ENCODE measurements at places on chromosomes 12 and 14.

DNA sequence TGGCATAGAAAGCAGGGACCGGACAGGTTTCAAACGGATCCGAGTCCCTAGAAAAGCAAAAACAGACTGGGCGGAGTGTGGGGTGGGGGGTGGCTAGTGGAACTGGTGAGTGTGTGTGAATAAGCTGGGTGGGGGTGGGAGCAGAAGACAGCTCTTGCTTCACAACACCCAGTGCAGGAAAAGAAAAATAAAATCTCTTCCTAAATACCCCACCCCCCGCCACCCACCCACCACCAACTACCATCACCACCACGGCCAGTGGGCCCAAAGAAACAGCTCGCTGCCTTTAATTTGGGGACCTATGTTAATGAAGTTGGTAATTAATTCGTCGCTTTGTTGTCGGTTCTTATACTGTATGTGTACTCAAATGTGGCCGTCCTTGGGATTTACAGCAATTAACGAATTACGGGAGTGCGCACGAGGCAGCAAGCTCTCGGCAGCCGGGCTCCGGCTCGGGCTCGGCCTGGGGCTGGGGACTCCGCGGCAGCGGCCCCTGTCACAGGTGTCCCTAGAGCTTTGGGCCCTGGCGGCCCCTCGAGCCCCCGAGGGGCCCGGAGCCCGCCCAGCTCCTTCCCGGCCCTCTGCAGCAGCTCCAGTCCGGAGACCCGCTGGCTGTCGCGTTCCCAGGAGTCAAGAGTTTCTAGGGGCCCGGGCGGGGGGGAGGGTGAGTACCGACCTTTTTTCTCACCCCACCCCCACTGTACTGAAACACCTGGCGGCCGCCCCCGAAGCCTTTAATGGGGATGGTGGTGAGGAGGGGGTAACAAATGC is 1.5 kb upstream of the OTX2 start:
- no peak overlapping the region for H3K27ac ChIP-seq
- no peaks in the 10 kb centered on the region for H3K36me3 ChIP-seq
- DNase-seq: no peak
- peaks cover 97% of the 10 kb centered on the region for H3K27me3 ChIP-seq

- no peak overlapping the region for H3K4me3 ChIP-seq
- no peaks in the 10 kb centered on the region for H3K27me3 ChIP-seq
- no peak for DNase-seq
- peaks cover 12% of the 10 kb centered on the region for H3K4me1 ChIP-seq
- no peaks in the 10 kb centered on the region for H3K36me3 ChIP-seq
Observed at GRCh38 chr14:75184492-75184891, 8.1 kb upstream of the TMED10 start.

GRCh38 chr12:48331399-48331798 is 19.3 kb downstream of the ZNF641 start:
- no peaks in the 10 kb centered on the region for H3K36me3 ChIP-seq
- H3K27me3 ChIP-seq: peaks cover 2% of the 10 kb centered on the region
- DNase-seq: no peak
- peaks cover 2% of the 10 kb centered on the region for H3K4me1 ChIP-seq
- H3K27ac ChIP-seq: no peak overlapping the region
- H3K4me3 ChIP-seq: no peak overlapping the region

- H3K4me3 ChIP-seq: no peak overlapping the region
- no peak for DNase-seq
- H3K27me3 ChIP-seq: no peaks in the 10 kb centered on the region
- H3K4me1 ChIP-seq: peaks cover 21% of the 10 kb centered on the region
- H3K27ac ChIP-seq: no peak overlapping the region
- H3K36me3 ChIP-seq: no peaks in the 10 kb centered on the region
Observed at GRCh38 chr12:64621257-64621942, 11.1 kb downstream of the RASSF3 start.

DNA sequence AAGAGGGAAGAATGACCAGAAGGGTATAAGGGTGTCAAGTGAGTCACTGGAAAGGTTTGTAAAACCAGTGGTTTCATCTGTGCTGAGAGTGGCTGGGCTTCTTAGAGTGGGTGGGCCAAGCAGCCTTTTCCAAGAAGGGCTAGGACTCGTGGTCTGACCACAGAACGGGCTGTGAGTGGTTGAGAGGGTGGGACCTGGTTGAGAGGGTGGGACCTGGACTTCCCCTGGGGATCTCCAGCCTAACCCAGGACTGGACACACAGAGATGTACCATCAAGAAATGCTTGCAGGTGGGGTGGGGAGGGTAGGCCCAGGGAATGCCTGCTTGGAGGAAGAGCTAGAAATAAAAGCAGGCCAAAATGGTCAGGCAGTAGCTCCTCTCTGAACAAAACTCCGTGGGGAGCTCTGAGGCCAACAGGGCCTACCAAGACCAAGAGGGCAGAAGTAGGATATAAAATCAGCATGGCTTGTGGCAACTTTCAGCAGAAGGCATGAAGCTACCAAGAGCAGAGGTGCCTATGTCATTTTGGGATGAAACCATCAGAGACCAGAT is 140.5 kb downstream of the FOXN3 start:
- H3K27me3 ChIP-seq: no peaks in the 10 kb centered on the region
- peaks cover 10% of the 10 kb centered on the region for H3K36me3 ChIP-seq
- H3K4me1 ChIP-seq: peaks cover 7% of the 10 kb centered on the region
- no peak overlapping the region for H3K4me3 ChIP-seq

GRCh38 chr12:109387425-109388166 is 39.9 kb downstream of the MYO1H start:
- no peaks in the 10 kb centered on the region for H3K36me3 ChIP-seq
- H3K4me3 ChIP-seq: no peak overlapping the region
- H3K4me1 ChIP-seq: no peaks in the 10 kb centered on the region
- H3K27me3 ChIP-seq: peaks cover 41% of the 10 kb centered on the region
- DNase-seq: no peak

- DNase-seq: no peak
- H3K27ac ChIP-seq: no peak overlapping the region
- H3K4me1 ChIP-seq: no peaks in the 10 kb centered on the region
- H3K27me3 ChIP-seq: peaks cover 29% of the 10 kb centered on the region
- peaks cover 2% of the 10 kb centered on the region for H3K36me3 ChIP-seq
Observed at GRCh38 chr12:113119980-113120669, 15.4 kb downstream of the RASAL1 start.

DNA sequence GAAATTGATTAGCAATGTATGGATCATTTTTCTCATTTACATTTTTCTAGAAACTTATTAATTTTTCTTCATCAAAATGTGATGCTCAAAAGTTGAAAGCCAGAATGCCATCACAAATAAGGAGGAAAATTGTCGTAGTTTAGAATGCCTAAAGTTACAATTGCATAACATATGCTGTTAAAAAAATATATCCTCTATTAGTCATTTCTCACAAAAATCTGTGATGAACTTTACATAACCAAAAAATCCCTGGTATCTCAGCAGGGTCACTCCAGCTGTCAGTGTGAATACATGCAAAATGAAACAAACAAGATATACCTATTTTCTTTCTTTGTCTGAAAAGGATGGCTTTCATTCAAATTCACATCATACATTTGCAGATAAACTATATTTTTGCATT is 358.9 kb downstream of the PAWR start:
- H3K4me3 ChIP-seq: no peak overlapping the region
- no peaks in the 10 kb centered on the region for H3K4me1 ChIP-seq
- H3K27me3 ChIP-seq: no peaks in the 10 kb centered on the region
- no peaks in the 10 kb centered on the region for H3K36me3 ChIP-seq
- no peak overlapping the region for H3K27ac ChIP-seq
- no peak for DNase-seq

DNA sequence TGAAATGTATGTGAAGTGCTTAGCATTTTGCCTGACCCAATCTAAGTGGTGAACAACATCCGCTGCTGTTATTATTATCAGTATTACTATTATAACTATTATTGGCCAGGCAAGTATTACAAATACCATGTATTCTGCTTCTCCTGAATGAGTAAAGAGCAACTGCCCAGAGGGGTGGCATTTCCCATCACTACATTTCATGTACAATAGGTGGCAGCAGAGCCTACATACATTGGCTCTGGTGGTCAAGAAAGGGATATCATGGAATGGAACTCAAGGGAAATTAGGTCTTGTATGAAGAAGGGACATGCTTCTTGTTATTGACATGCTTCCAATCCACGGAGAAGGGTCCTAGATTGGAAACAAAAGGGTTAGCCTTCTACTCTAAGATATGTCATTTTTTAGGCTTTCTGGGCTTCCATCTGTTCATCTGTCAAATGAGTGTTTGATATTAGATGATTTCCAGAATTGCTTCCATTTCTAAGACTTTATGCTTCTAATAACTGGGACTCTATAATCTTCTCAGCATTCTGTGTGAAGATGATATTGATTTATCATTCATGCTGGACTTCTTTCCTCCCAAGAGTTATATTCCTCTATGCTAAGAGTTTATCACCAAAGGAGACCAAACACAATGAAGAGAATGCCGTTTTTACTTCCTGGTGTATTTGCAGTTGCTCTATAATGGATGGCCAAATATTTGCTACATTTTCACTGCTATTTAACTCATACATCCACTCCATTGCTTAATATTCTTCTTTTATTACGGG is 239.1 kb downstream of the SSPN start:
- H3K4me1 ChIP-seq: no peaks in the 10 kb centered on the region
- H3K27ac ChIP-seq: no peak overlapping the region
- H3K4me3 ChIP-seq: no peak overlapping the region
- H3K27me3 ChIP-seq: no peaks in the 10 kb centered on the region
- DNase-seq: no peak
